LNCaP clone FGC (cell line): ENCODE measurements at places on chromosomes 5 and 9.

- DNase-seq = no peak
Observed at GRCh38 chr5:40518485-40518917, 161.2 kb upstream of the PTGER4 start.

DNA sequence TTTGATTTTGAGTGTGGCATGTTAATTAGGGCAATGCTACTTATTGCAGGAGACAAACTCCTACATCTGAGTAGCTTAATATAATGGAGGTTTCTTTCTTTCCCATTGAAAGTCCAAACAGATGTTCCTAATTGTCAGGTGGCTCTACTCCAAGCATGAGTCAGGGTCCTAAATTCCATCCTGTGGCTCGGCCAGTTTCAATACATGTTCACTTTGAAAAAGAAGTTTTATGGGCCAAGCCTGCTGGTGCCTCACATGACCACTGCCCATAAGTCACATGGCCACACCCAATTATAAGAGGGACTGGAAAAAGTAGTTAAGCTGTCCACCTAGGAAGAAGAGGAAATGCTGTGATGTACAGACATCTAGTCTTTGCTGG is 170.4 kb downstream of the ARRDC3 start:
- no peak for DNase-seq

- DNase-seq = no peak
Observed at GRCh38 chr5:134462047-134462575, 50.4 kb upstream of the CDKN2AIPNL start.

DNA sequence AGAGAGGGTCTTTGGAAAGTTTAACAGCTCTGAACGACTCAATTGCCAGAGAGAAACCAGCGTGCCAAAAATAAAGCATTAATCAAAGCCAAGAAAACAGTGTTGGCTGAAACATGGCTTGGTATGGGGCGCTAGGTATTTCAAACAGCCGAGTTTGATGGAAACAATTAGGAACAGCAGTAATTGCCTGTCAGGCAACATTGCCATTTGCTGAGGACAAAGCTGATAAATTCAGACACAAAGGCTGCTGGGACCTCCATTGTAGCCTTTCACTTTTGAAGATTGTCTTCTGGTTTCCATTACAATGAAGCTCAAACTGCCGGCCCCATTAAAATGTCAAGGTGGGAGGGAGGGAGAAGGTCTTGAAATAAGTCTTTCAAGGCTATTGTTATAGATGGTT is 125.4 kb upstream of the SPDL1 start:
- DNase-seq = no peak

- DNase-seq = peak; percentile 35
Observed at GRCh38 chr5:17189381-17190036, 27.9 kb upstream of the BASP1 start.
